ENCODE measurements at places on chromosomes 3 and 15. TPM values are rescaled to one million over a fixed set of nuclear protein-coding genes. Genes with fewer than 3 reads are reported as not detected.

DNA sequence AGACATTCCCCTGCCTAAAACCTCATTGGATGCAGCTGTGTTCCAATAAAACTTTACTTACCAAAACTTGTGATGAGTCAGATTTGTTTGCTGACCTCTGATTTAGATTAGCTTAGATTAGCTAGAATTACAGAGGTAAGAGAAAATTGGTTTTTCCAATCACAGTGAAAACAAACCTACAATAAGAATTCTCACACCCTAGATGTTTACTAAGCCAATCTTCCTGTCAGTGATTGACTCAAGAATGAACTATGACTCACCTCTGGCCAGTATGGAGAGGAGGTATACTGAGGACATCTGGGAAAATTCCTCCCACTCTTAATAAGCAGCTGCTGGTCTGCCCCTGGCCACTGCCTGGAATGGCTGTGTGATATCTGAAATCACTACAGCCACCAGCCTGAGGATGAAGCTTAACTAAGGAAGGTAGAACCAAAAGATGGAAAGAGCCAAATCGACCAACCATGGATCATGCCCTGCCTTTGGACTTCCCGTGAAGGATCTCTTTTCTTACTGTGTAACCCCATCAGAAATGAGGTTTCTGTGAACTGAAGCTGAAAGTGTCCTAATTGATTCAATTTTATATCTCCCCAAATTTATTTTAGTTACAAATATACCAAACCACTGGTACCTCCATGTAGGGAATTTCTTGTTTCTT is 19.0 kb upstream of the GHSR start:
- peak; percentile 24 for ATAC-seq

DNA sequence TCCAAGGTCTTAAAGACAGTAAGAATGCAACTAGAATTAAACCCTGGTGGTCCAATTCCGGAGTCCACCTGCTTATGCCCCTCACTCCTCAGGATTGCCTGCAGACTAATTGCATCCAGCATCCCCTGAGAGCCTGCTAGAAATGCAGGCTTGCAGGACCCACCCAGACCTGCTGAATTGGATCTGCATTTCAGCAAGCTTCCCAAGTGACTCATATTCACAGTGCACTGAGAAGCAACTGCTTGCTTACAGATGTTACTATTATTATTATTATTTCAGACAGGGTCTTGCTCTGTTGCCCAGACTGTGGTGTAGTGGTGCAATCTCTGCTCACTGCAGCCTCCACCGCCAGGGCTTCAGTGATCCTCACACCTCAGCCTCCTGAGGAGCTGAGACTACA is 83.5 kb upstream of the VGLL4 start:
- ATAC-seq: no peak

- ATAC-seq: no peak
Observed at GRCh38 chr15:101526442-101526841, 36.9 kb upstream of the PCSK6 start.

DNA sequence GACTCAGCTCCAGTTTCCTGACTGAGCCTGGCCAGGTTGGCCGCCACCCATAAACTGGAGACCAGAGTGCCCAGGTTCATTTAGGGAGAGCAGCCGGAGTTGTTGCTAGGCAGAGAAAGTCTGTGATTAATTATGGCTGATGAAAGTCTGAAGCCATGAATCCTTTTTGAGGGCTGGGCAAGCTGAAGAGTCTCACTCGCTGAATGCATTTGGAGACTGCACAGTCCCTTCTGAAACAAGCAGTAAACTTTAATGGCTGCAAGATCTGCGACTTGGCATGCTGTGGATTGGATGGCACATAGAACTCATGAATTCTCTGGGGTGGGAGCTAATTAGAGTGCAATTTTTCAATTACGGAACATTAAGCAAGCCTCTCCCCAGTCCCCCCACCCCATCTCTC is 282.1 kb downstream of the RPLP1 start:
- ATAC-seq: no peak

DNA sequence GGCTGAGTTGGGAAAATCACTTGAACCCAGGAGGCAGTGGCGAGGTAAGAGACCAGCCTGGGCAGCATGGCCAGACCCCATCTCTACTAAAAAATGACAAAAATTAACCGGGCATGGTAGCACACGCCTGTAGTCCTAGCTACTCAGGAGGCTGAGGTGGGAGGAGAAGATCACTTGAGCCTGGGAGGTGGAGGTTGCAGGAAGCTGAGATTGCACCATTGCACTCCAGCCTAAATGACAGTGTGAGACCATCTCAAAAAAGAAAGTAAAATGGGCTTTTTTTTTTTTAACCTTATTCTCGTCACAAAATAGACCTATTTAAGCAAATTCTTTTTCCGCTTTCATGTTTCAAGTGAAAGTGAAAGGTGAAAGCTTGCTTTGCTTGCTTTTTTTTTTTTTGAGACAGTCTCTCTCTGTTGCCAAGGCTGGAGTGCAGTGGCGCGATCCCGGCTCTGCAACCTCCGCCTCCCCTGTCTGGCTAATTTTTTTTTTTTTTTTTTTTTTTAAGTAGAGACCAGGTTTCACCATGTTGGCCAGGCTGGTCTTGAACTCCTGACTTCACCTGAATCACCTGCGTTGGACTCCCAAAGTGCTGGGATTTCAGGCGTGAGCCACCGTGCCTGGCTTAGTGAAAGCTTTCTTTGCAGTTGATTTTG is 3.6 kb downstream of the PDIA3 start:
- peak; percentile 37 for ATAC-seq

DNA sequence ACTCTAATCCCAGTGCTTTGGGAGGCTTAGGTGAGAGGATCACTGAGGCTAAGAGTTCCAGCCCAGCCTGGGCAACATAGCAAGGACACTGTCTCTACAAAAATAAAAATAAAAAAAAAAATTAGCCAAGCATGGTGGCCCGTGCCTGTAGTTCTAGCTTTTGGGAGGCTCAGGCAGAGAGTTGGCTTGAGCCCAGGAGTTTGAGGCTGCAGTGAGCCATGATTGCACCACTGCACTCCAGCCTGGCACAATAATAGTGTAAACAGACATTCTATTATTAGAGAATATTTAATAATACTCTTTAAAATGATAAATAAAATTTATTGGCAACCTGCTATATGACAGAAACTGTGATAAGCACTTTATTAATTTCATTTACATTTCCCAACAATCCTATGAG is 908.9 kb downstream of the TUSC7 start:
- no peak for ATAC-seq

GRCh38 chr3:12226031-12226430 is 62.8 kb upstream of the PPARG start:
- no peak for ATAC-seq

GRCh38 chr3:72844436-72844993 is 3.7 kb downstream of the SHQ1 start:
- ATAC-seq: peak; percentile 28

Gene GPR62
- total RNA-seq: not detected

Gene ANKUB1
- not detected for total RNA-seq

Gene CTXND1
- not detected for total RNA-seq

Gene NPTN
- 59.5 TPM for total RNA-seq

Gene ARPIN
- total RNA-seq: not detected

All from activated T-helper 17 cell treated with anti-CD3 and anti-CD28 coated beads, Interleukin-2, amount 50 U/mL, for 72 hours (primary cell).